Body of pancreas (tissue), 4 donors: ENCODE measurements at places on chromosomes 3 and 15. TPM values are rescaled to one million over a fixed set of nuclear protein-coding genes. Genes with fewer than 3 reads are reported as not detected.

Gene ASB14
- not detected for total RNA-seq

Gene CPNE9
- not detected for total RNA-seq

Gene SEMA7A
- 0.52 TPM for total RNA-seq

Gene STRIT1
- not detected for total RNA-seq

DNA sequence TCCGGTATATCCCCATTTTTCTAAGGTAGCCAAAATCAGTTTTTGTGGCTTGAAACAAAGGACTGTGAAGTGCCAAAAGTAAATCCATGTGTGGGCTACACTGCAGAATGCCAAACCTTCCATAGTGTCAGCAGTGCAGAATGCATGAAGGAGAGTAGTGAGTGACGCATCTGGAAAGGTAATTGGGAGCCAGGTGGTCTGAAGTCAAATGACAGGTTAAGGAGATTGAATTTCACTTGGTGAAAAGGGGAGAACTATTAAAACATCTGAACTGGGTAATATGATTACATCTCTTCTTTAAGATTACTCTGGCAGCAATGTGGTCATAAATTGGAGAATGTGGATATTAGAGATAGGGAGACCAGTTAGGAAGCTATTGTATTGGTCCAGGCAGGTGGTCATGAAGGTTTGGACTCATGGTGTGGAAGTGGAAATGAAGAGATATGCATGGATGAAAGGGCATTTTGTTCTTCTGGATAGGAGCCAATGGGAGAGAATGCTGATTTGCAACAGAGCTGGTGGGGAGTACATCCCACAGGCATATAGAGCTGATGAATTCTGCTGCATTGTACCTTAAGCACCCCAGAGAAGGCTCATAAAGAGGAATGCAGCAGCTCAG, 118.2 kb downstream of the ECT2 start:
- DNase-seq = no peak
- no peak overlapping the region for H3K4me3 ChIP-seq
- H3K27ac ChIP-seq = no peak overlapping the region
- H3K36me3 ChIP-seq = no peaks in the 10 kb centered on the region

GRCh38 chr15:38207621-38208020, 45.0 kb upstream of the SPRED1 start:
- no peak overlapping the region for H3K27ac ChIP-seq
- H3K4me3 ChIP-seq = no peak overlapping the region
- DNase-seq = no peak
